ENCODE measurements at places on chromosomes 2 and 18. TPM values are rescaled to one million over a fixed set of nuclear protein-coding genes. Genes with fewer than 3 reads are reported as not detected.

- H3K27me3 ChIP-seq: no peaks in the 10 kb centered on the region
- DNase-seq: no peak
- H3K36me3 ChIP-seq: no peaks in the 10 kb centered on the region
Observed at GRCh38 chr2:234203135-234203984, 152.9 kb downstream of the SPP2 start.

DNA sequence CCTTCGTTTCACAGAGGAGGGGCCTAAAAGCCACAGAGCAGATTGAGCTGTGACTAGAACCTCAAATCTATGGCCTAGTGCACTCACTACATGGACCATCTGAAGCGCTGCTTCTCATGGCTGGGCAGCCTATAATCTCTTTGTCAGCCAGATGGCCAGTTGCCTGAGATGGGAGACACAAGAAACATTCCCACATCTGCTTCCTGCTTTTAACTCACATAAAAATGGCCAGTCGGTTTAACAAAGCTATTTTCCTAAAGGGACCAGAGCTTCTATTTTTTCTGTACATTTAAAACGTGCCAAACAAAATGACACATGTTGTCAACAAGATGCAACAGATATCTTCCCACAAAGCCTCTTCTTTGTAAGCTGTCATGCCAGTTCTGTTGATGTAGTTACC lies 173.8 kb downstream of the GFPT1 start:
- no peak overlapping the region for H3K4me3 ChIP-seq
- no peak for DNase-seq
- H3K27me3 ChIP-seq: no peaks in the 10 kb centered on the region
- H3K36me3 ChIP-seq: no peaks in the 10 kb centered on the region

DNA sequence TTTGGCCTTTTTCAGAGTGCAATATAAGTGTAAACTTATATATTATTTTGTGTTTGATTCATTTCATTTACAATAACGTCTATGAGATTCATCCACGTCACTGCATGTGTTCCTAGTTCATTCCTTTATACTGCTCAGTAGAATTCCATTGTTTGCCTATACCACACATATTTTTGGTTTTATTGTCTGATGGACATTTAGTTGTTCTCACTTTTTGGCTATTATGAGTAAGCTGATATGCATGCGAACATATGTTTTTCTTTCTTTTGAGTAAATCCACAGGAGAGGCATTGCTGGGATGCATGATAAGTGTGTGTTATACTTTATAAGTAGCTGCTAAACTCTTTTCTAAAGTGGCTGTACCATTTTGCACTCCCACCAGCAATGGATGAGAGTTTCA lies 314.8 kb upstream of the HS6ST1 start:
- no peaks in the 10 kb centered on the region for H3K27me3 ChIP-seq
- H3K27ac ChIP-seq: no peak overlapping the region
- no peak for DNase-seq
- H3K4me3 ChIP-seq: no peak overlapping the region
- H3K36me3 ChIP-seq: no peaks in the 10 kb centered on the region
- H3K4me1 ChIP-seq: no peaks in the 10 kb centered on the region

Gene NEU2
- not detected for polyA plus RNA-seq

DNA sequence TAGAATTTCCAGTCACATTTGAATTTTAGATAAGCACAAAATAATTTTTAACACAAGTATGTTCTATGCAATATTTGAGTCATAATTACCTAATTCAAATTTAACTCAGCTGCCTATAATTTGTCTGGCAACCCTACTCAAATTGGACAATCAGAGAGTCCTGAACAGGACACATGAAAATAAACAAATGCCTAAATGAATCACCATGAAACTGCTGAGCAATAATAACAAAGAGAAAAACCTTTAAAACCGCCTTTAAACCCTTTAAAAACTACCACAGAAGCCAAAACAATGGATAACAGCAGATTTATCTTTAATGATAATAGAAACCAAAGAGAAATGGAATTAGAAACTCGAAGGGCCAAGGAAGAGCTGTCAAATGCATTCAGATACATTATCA lies 39.5 kb downstream of the ARL4C start:
- H3K27ac ChIP-seq: no peak overlapping the region
- H3K4me3 ChIP-seq: no peak overlapping the region
- H3K27me3 ChIP-seq: no peaks in the 10 kb centered on the region

GRCh38 chr2:133063775-133064174 lies 393.8 kb upstream of the LYPD1 start:
- H3K4me1 ChIP-seq: no peaks in the 10 kb centered on the region
- H3K36me3 ChIP-seq: no peaks in the 10 kb centered on the region
- H3K4me3 ChIP-seq: no peak overlapping the region

- H3K27ac ChIP-seq: no peak overlapping the region
- no peak for DNase-seq
- H3K4me3 ChIP-seq: no peak overlapping the region
- H3K4me1 ChIP-seq: no peaks in the 10 kb centered on the region
Observed at GRCh38 chr2:212892193-212892592, 259.2 kb downstream of the IKZF2 start.

GRCh38 chr2:17571681-17572080 lies 31.2 kb downstream of the VSNL1 start:
- no peak overlapping the region for H3K4me3 ChIP-seq
- no peak overlapping the region for H3K27ac ChIP-seq
- H3K36me3 ChIP-seq: no peaks in the 10 kb centered on the region
- no peaks in the 10 kb centered on the region for H3K4me1 ChIP-seq
- H3K27me3 ChIP-seq: no peaks in the 10 kb centered on the region

DNA sequence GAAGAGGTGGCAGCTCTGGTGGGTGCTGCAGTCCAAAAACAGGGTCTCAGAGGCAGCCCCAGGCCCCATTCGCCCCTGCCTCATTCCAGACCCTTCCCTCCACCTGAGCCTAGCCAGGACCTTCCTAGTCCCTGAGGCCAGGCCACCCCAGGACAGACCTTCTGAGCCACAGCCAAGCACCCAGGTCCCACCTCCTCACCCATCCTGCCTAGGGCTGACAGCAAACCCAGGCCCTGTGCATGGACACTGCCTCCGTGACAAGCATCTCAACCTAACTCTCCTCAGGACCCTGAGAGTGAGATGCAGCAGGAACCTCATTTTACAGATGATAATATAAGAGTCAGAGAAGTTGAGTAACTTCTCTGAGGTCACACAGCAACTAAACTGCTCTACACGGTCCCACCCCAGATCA lies 15.5 kb downstream of the ADRA2B start:
- no peak for DNase-seq
- H3K4me3 ChIP-seq: no peak overlapping the region
- no peaks in the 10 kb centered on the region for H3K27me3 ChIP-seq

Gene RAX
- polyA plus RNA-seq: not detected

Gene HOXD13
- not detected for polyA plus RNA-seq

DNA sequence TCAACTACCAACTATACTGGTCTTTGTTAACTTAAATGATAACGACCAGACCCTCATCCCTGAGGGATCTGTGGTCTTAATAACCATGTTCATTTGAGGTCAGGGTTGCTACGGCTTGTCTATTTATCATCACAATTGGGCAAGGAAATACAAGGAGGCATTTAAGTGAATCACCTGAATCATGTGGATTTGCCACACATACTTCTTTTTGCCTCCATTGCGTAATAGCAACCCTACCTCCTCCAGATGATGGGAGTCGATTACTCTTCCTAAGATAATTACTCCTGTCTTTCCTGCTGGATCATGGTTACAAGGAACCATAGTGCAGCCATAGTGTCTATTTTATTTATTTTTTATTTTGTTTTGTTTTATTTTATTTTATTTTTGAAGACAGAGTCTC lies 42.2 kb downstream of the TAF4B start:
- H3K4me3 ChIP-seq: no peak overlapping the region
- DNase-seq: no peak
- no peaks in the 10 kb centered on the region for H3K4me1 ChIP-seq
- no peaks in the 10 kb centered on the region for H3K36me3 ChIP-seq
- H3K27ac ChIP-seq: no peak overlapping the region
- H3K27me3 ChIP-seq: no peaks in the 10 kb centered on the region

Gene SRD5A2
- not detected for polyA plus RNA-seq

Gene ASB18
- polyA plus RNA-seq: not detected

GRCh38 chr2:198861080-198861479 lies 596.7 kb downstream of the SATB2 start:
- H3K27me3 ChIP-seq: no peaks in the 10 kb centered on the region
- no peak overlapping the region for H3K27ac ChIP-seq
- H3K4me1 ChIP-seq: no peaks in the 10 kb centered on the region
- no peaks in the 10 kb centered on the region for H3K36me3 ChIP-seq

GRCh38 chr2:151315381-151315903 lies 26.0 kb upstream of the NMI start:
- H3K4me3 ChIP-seq: no peak overlapping the region
- no peaks in the 10 kb centered on the region for H3K4me1 ChIP-seq
- no peaks in the 10 kb centered on the region for H3K36me3 ChIP-seq
- no peak for DNase-seq
- no peaks in the 10 kb centered on the region for H3K27me3 ChIP-seq

DNA sequence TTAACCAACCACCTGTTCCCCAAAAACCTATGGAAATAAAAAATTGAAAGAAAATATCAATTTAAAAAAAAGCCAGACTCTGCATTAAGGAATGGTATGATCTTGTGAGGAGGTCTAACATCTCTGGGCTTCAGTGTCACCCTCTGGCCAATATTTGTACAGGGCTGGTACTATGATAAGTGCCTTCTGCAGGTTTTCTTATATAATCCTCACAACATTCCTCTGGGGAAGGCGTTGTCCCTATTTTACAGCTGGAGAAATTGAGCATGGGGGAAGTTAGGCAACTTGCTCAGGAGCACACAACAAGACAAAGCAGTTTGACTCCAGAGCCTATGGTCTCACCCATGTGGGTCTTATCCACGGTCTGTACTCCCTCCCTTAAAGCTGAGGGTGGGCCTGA lies 86.0 kb downstream of the ZBTB7C start:
- no peak overlapping the region for H3K4me3 ChIP-seq
- no peak for DNase-seq
- H3K27me3 ChIP-seq: peaks cover 4% of the 10 kb centered on the region
- H3K36me3 ChIP-seq: no peaks in the 10 kb centered on the region

DNA sequence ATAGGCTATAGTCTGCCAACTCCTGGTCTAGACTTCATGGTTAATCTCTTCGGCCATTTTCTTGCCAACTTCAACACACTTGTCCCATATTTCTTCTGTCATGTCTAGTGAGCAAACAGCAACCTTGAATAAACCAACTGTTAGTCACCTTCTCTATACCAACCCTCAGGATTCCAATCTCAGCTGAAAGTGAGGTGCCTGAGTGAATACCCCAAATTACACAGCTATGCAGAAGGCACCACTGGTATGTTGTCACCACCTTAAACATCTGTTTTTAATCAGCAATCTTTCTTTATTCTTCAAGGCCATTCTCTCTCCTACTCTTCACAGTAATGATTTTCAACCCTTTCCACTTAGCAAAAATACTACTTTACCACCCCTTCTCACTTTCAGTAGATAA lies 39.3 kb downstream of the THOC1 start:
- no peak for DNase-seq
- H3K4me1 ChIP-seq: no peaks in the 10 kb centered on the region
- H3K4me3 ChIP-seq: no peak overlapping the region
- H3K27me3 ChIP-seq: no peaks in the 10 kb centered on the region
- H3K27ac ChIP-seq: no peak overlapping the region
- H3K36me3 ChIP-seq: peaks cover 13% of the 10 kb centered on the region

Gene GPR155
- polyA plus RNA-seq: 12.6 TPM

Gene KCNS3
- not detected for polyA plus RNA-seq

GRCh38 chr2:31138037-31138962 lies at the start of gene GALNT14:
Gene GALNT14 (minus strand): TSS chr2:31138440. CDS start chr2:31138086, 354 bp downstream.
- DNase-seq: no peak
- no peaks in the 10 kb centered on the region for H3K36me3 ChIP-seq
- H3K4me1 ChIP-seq: no peaks in the 10 kb centered on the region
- H3K4me3 ChIP-seq: no peak within 1 kb of the TSS

- peaks cover 31% of the 10 kb centered on the region for H3K4me1 ChIP-seq
- no peaks in the 10 kb centered on the region for H3K27me3 ChIP-seq
- H3K4me3 ChIP-seq: no peak overlapping the region
- H3K27ac ChIP-seq: no peak overlapping the region
Observed at GRCh38 chr2:161999321-161999720, 74.7 kb downstream of the DPP4 start.

Gene KATNAL2
- polyA plus RNA-seq: 0.54 TPM

All from CD8-positive, alpha-beta memory T cell (primary cell).